ENCODE measurements at places on chromosomes 5 and 9.

- no peak for DNase-seq
Measured at GRCh38 chr5:95181644-95182043, 103.2 kb downstream of the MCTP1 start.

GRCh38 chr9:121439711-121440664, 59.7 kb downstream of the GGTA1 start:
- no peak for DNase-seq

DNA sequence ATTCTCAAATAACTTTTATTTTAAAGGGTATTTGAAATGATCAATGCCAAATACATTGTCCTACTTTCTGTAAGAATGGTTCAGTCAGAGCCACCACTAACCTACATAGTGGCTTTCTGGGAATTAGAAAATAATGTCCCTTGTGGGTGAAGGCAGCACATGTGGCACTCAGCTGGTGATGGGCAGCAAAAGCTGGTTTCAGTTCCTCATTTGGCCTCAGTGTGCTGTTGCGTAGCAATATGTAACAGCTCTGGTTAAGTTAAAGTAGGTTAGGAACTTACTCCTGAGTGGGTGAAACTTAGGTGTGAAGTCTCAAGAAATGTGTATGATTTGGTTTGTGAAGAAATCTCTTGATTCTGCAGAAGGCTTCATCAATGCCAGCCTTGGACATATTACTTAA, 99.6 kb upstream of the SPEF2 start:
- DNase-seq = peak; percentile 44

GRCh38 chr5:138037271-138037670, 4.4 kb upstream of the FAM13B start:
- DNase-seq = no peak

GRCh38 chr9:108119530-108120113, 630.1 kb upstream of the KLF4 start:
- no peak for DNase-seq

- peak; percentile 13 for DNase-seq
Measured at GRCh38 chr9:34983209-34983608, 6.3 kb upstream of the DNAJB5 start.

- no peak for DNase-seq
Measured at GRCh38 chr5:4023091-4023752, 427.6 kb downstream of the IRX1 start.

DNA sequence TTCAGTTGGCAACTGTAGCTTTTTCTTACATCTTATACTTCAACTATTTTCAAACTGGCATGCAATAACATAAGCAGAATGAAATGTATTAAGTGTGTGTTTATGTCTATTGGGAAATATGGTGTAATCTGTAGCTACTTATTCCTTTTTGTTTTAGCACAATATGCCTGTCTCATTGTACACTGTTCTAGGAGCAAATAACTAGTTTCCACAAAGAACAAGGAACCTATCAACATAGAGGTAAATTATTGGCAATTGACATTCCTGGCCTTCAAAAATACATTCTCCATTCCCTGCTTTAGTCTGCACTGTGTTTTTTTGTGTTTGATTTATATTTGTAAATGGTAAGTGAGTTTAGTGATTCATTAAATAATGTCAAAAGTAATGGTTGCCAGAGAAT, 75.7 kb downstream of the FBXL7 start:
- DNase-seq = no peak

- no peak for DNase-seq
Measured at GRCh38 chr5:52805615-52806014, 17.9 kb downstream of the ITGA1 start.

DNA sequence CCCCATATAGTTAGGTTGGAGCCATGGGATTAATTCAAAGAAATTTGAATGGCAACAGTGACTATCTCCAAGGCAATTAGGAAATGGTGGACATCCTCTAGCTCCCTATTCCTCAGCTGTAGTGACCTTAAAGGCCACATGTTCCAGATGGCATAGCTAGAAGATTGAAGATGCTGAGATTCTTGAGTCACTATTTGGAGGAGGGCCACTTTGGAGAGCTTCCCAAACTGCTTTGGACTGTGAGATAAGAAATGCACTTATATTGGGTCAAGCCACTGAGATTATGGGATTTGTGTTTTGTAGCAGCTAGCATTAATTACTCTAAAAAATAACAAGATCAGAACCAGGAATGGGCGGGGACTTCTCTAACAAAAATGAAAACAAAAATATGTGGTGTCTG, 636.2 kb upstream of the CCNG1 start:
- no peak for DNase-seq

GRCh38 chr5:133938039-133938821, 30.2 kb downstream of the C5orf15 start:
- DNase-seq = no peak

DNA sequence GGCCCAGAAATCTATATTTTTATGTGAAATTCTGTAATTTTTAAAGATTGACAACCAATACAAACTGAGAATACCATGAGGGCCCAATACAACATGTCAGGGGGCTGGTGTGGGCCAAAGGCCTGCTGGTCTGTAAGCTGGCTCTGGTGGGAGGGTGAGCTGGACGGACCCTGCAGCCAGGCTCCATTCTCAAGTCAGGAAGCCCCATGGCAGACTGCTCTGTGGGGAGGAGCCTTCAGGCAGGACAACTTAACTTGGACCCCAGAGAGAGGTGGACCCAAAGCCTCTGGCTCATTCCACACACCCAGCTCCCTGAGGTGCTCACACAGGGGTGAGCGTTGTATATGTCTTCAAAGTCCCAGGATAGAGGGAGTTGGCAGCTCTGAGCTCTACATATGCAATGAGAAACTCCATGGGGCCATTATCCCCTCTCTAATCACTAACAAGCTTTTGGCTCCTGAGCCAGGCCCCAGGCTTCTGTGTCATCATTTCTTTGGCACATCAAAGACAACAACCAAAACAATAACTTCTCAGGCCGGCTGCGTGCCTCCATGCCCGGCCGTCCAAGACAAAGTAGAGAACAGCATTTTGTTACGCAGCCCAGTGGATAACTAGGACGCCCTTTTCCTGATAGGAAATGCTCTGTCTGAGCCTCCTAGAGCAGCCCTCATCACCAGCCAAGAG, 6.4 kb downstream of the SEPTIN8 start:
- no peak for DNase-seq

- DNase-seq = no peak
Measured at GRCh38 chr5:10400831-10401230, 40.8 kb upstream of the ROPN1L start.

DNA sequence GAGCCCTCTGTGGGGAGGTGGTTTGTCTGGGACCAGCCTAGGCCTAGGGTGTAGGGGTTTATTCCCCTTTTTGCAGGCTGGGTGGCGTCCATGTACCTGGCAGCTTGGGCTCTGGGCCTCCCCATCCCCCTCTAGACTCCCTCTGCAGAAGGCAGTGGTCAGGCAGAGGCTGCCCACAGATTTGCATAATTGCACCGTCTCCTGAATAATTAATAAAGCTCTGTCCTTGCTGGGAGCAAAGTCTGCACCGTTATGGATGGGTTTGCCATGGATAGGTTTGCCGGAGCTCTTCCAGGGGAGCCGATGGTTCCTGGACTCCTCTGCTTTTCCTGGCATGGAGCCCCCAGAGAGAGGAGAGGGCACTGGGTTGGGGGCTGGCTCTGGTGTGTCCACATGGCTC, 60.4 kb downstream of the DAB2IP start:
- DNase-seq = no peak

GRCh38 chr9:134492281-134492691, 149.3 kb upstream of the COL5A1 start:
- no peak for DNase-seq

DNA sequence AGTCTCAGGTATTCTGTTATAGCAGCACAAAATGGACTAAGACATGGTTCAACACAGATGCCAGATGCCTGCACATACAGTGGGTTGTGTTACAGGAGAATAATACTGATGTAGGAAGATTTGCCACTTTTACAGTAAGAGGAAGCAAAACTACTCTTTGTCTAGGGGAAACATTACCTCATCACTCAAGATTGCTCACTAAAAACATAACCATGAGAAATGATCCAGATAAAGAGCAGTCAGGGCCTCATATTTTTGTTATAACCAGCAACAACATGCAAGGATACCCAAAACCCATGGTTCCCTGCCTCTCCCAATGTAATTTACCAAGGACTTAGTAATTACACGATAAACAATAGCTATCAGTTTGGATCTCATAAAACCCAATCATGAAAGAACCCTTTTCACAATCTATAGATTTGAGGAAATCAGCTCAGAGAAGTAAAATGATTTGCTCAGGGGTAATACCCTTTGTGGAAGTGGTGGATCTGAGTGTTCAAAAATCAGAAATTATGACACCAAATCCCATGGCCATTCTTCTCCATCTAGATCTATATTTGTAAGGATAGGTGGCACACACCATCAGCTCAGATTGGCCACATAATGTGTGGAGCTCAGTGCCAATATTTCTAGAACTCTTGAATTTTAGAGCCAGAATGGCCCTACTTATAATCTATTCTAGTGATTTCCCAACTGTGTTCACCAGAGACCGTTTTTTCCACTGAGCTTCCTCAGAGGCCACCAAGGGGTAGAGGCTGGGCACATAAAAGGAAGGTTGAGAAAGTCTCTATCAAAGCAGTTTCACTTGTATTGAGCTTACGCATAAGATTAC, 27.8 kb downstream of the DPYSL3 start:
- no peak for DNase-seq

DNA sequence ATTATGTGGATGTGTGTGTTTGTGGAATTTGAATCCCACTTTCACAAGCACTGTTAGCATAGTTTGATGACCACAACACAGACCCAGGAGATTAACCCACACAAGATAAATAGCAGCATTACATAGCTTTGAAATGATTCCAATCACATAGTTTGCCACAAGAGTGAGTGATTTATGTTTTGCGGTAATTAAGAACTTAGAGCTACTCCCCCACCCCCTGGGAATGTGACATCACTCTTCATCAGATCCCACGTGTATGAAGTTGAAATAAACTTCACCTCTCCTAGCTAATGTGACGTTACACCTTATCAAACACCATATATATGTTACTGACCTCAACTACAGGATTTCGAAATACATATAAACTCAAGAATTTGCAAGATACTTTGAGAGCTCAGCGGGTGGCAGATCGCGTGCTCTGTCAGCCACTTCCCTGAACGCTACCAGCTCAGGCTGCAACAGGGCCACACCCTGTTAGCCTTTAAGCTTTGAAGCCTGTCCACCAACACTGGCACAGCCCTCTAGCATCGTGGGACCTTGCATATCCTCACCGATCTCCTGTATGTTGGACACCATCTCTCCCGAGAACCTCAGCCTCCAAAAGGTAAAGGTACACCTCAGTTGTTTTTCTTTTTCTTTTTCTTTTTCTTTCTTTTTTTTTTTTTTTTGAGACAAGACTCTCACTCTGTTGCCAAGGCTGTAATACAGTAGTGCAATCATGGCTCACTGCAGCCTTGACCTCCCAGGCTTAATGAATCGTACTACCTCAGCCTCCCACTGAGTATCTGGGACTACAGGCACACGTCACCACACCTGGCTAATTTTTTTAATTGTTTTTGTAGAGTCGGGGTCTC, 1.7 kb upstream of the AGTPBP1 start:
- DNase-seq = peak; percentile 57

- peak; percentile 46 for DNase-seq
Measured at GRCh38 chr5:57174890-57175510, 1.1 kb downstream of the GPBP1 start.

DNA sequence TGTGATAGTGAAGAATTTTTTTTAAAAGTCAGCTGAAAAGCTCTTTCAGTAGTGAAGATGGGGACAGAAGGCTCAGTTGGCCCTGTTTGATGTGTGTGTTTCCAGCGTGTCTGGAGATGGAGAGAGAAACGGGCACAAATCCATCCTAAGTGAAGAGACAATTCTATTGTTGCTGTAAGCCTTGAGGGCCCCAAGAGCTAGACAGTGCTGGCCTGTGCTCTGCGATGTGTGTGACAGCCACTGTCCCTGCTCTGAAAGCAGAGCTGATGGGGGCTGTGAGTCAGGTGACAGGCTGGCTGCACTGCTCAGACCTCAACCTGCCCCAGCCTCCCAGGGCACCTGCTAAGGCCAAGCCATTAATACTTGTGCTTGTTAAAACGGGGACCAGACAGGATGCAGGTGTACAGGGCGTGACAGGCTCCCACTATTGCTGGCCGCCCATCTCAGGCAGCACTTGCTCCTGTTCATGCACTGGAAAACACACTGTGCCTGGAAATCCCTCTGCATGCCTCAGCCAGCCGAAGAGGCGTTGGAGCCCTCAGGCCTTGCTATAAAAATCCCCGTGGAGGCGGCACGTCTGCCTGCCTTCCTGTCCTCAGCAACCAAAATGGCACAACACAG, 44.6 kb upstream of the SEMA4D start:
- DNase-seq = no peak

DNA sequence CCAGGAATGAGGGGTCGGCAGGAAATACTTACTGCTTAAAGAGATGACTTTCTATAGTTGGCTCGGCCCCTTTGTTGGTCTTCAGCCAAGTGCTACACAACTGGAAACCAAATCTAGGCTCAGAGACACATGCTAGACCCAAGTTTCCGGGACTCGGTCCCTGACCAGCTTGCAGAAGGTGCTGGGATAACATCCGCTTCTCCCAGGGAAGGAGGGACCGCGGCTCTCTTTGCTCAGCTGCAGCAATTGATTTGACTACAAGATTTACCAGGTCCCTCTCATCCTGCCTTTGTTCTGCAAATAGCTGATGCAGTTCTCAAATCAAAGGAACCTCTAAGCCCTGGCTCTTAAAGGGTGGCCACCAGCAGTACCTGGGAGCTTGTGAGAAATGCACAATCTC, 314.7 kb downstream of the MLLT3 start:
- DNase-seq = no peak

DNA sequence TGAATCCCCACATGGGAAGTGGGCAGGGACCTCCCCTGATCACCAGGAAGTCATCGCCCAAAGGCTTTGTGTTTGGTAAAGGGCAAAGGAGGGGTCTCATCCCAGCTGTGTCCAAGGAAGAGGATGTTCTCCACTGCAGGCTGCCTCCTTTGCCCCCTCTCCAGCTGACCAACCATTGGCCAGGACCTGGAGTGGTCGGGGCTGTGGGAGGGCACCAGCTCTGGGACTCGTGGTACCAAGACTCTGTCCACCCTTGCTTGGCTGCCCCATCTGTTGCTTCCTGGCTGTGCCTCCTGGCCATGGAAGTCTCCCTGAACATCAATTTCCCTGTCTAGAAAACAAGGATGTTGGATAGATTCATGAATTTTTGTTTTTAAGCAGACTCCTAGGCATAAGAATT, 34.1 kb downstream of the COL15A1 start:
- no peak for DNase-seq

DNA sequence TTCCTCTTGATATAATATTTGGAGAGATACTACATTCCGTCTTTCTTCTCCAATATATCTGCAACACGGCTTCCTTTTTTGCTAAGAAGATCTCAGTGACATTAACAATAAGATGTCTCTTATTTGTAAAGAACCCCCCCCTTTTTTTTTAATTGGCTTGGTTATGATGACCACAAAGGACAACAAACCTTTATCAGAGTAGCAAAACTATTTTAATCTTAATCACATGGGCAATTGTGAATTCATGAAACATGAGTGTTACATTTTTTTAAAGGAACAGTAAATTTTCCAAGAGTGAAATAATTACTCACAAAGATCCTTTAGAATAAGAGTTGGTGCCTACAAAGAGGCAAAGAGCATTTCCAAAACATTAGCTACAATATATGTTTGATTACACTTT, 554.1 kb downstream of the MAT2B start:
- DNase-seq = no peak

All from CD4-positive, alpha-beta T cell treated with Interleukin-1 beta for 1 hour (primary cell).